ENCODE measurements at places on chromosomes 6 and 20.

- DNase-seq: no peak
Observed at GRCh38 chr6:15200087-15200486, 45.8 kb upstream of the JARID2 start.

DNA sequence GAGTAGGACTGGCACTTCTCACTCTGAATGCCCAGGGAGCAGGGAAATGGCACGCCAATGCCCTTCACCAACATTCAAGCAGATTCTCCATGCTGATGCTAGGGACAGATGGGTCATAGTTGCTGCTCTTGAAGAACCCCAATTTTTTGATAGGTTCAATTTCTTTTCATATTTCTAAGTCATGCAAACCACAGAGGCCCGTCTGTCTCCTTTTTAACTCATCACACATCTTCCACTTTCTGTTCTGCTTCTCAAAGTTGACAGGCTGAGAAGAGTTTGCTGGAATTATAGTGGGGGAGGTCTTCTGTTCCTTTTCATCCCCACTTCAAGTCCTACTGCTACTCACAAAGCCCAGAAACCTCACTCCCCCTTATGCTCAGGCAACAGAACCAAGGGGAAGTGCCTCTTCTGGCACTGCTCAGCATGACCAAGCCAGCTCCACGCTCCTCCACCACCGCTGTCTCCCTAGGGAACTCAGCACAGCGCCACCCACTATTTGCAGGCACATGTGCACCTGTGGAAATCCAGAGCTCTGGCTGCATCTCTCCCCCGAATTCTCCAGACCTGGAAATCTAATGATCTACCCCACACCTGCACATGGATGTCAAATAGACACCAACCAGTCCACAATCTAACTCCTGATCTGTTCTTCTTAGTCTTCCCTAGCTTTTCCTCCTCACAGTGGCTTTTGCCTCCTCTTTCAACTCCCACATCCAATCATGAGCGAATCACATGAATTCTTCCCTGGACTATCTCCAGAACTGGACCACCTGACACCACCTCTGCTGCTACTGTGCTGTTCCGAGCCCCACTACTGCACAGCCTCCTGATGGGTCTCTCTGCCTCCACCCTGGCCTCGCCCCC, 10.7 kb downstream of the ZBTB24 start:
- no peak for DNase-seq

DNA sequence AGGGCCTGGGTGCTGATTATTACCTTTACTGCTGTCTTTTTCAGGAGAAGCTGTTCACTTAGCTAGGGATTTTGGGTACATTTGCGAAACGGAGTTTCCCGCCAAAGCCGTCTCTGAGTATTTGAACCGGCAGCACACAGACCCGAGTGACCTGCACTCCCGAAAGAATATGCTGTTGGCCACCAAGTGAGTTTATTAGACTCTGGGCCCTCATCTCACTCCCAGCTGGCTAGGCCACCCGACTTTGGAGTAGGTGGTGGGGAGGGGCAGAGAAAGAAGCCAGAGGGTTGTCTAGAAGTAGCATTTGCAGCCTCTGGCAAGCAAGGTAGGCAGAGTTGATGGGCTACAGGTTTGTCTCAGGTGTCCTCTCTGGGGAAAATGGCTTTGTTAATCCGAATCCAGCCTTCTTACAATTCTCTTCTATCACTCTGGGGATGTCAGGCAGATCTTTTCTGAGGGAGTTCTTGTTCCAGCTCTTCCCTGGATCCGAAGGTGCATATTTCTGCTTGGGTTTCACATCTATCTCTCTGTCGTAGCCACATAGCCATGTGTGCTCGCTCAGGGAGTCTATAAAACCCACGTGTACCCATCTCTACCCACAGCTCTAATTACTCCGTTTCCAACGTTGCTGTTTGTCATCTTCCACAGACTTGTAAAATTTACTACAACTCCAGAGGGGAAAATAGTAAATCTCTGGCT, 21.6 kb downstream of the TFAP2B start:
- DNase-seq: no peak

DNA sequence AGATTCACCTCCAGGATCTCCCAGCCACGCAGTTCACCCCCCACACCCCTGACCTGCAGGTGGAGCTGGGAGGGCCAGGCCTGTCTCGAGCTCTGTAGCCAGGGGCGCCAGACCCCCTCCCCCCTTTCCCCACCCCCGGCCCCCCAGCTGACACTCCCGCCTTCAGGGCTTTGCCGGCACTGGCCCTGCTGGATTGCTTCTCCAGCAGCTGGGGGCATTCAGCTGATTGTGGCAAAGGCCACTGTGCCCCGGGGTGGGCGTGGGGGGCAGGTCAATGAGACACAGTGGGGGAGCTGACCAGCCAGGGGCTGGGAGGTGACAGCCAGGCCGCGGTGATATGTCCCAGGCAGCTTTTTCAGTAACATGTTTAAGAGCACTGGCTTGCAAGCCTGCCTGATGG, 22.2 kb downstream of the ZBP1 start:
- DNase-seq: no peak

- DNase-seq: no peak
Observed at GRCh38 chr6:158000530-158001307, 19.1 kb downstream of the SYNJ2 start.

- DNase-seq: no peak
Observed at GRCh38 chr20:46261456-46262253, 46.6 kb downstream of the CDH22 start.

DNA sequence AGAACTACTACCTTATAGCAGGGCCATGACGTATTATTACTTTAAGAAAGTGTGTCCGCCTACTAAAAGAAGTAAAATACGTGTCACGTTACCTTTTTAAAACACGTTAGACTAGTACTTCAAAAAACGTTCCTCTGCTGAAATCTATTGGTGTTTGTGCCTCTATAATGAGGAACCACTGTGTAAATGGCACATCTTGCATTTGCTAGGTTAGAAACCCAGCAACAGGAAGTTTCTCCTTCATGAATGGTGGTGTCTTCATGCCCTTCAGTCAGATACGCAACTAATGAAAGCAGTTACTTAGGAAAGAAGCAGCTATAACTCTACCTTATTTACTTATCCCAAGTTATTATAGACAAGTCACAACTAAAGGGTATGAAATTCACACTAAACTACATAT, 343.5 kb downstream of the RNGTT start:
- DNase-seq: no peak

DNA sequence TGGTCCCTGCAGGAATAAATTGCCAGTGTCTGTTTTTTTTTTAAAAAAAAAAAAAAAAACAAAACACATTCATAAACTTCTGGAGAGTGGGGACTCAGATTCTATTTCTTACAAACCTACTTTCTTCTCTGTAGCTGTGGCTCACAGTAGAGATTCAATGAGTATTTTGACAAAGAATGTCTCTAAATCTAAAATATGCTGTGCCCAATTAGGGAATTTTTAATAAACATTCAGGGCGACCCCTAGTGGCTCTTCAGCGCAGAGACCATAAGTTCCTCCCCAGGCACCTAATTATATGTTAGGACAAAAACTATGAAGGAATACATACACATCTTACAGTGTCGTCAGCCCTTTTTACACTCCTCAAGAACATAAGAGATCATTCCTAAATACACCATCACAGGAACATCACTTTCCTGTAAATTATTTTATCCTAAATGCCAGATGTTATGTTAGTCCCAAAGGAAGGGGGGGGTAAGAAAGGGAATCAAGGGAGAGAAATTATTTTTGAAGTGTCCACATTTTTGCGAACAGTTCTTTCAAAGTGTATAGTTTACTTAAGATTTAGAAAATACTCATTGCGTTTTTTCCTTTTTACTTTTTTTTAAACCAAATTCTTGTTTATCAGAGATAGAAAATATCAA, 21.8 kb upstream of the NAA20 start:
- DNase-seq: no peak

DNA sequence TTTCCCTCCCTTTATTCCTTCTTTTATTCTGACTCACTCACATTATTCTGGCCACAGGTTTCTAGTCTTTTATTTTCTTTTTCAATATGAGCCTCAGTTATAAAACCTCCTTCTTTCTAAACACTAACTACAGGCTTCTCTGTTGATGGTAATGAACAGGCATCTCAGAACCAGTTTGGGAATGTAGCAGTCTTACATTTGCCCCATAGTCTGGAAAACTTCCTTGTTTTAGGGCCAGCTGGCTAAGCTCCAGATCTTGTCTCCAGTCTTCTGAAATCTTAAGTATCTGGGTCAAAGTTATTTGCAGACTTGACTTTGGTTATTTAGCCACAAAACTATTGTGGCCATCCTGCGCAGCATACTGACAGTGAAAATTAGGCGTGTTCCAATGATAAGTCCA, 97.0 kb upstream of the MAN1A1 start:
- DNase-seq: peak; percentile 42

- DNase-seq: no peak
Observed at GRCh38 chr20:61494763-61495575, 242.9 kb downstream of the CDH4 start.

GRCh38 chr6:110853754-110854477, 20.7 kb upstream of the AMD1 start:
- no peak for DNase-seq

DNA sequence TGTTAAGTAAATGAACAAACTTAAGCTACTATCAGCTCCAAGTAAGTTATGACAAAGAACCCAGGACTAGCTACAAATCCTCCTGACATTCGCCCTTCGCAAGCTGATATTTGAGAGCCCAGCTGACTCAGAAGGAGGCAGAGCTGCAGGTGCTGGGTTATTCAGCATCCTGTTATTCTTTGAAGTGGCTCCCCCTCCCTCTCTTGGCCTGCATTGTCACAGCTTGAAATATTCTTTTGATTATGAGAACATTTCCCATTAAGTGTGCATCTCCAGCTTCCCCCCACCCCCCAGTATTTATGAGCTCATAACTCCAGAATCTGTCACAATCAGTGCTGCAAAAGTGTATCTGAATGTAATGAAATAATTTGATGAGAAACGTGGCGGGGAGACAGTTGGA, 78.8 kb upstream of the RALY start:
- peak; percentile 63 for DNase-seq

DNA sequence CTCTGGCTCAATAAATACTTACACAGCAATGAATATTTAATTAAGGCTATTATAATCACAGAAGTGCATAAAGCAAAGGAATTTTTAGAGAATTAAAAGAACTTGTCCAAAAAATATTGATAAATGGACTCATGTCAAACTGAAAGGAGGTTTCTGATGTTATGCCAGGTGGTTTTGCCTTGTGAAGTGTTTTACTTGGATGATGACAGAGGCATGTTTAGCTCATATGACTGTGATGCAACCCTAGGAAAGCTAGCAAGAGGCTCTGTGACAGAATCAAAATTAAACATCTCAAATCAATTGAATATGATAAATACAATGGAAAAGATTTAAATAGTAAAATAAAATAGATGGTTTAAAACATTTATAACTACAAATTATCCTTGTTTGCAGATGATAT, 137.3 kb downstream of the TMEM200A start:
- no peak for DNase-seq

- no peak for DNase-seq
Observed at GRCh38 chr20:18190338-18191233, 52.9 kb downstream of the KAT14 start.

GRCh38 chr6:10633216-10633615, 61.2 kb downstream of the C6orf52 start:
- DNase-seq: peak; percentile 66

DNA sequence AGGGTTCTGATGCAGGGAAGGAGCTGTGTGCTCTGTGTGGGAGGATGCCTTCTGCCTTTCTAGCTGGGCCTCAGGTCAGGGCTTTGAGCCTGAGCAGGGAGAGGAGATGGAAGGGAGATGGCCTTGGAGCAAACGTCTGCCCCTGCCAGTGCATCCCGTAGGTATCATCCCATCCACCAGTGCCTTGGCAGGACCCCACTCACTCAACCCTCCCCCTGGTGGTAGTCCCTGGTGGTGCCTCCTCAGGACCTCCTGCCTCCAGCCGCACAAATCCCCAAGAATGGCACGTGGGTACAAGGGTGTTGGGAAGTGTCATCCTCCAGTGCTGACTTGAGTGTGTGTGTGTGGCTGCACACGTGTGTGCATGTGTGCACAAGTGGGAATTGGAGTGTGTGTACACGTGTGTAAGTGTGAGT, 23.1 kb upstream of the MICB start:
- DNase-seq: no peak

All from AG04450 (cell line).